Activated CD4-positive, alpha-beta memory T cell treated with anti-CD3 and anti-CD28 coated beads for 36 hours (primary cell): ENCODE measurements at places on chromosomes 6 and 20.

DNA sequence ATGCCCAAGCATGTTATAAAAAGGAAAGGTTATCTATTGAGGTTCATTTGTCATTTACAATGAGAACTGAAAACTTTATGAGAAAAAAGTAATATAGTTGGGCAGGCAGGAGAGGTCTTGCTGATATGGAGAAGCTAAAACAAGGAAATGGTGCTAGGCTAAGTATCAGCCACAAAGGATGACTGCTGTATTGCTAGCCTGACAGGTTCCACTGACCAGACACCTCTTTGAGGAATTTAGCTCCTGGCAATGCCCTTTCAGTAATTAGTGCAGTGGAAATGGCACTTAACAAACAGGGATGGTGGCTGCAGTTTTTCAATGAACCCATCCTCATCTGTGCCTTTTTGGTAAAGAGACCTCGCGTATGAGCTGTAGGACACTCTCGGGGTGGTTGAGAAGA, 284.4 kb downstream of the ZFAND3 start:
- no peak for DNase-seq

DNA sequence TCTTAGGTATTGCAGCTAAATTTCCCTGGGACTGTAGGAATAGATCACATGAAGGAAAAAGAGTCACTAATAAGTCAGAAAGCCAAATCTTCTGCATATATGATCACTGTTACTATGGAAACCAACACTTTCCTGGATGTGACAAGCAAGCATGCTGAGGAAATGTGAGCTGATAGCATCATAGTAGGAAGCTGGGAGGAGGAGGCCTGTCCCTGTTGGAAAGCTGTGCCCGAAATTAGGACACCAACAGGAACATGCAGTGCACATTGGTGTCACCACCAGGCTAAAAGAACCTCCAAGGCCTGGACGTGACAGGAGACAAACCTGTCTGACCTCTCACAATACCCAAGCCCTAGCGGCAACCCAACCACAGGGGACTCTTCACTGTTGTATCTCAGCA, 181.9 kb upstream of the PCSK2 start:
- no peak for DNase-seq

GRCh38 chr6:137792160-137793033, 74.7 kb upstream of the TNFAIP3 start:
- peak; percentile 40 for DNase-seq

DNA sequence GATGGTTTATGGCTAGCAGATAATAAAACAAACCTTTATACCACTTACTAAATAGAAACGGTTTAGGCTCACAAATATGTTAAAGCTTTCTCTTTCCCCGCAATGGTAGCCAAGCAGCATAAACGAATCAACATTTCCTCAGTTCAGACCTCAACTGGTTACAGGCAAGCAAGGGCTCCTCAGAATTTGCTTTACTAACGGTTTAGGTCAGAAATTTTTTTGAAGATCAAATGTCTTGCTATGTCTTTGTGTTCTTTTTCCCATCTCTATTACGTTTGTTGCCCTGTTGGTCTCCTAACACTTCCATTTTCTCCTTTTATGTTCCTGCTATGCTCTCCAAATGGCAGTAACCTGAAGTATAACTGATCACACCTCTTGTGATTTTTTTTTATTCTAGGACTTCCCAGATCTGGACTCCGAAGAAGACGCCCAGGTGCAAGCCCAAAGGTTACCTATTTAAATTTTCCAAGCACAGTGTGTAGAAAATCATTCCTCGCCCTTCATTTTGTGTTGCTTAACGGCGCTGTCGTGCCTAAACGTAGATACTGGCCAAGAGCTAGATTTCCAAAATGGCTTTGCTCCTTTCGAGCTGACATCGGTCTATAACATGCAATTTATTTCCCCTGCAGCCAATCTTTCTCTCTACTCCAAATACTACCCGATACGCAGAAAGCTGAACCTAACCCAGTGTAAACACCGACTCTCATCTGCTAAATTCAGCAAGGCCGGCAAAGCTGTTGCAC, 717 bp upstream of the ASF1A start:
- DNase-seq = peak; percentile 69

- no peak for DNase-seq
Measured at GRCh38 chr20:47133809-47134456, 222.6 kb downstream of the ZMYND8 start.

- DNase-seq = no peak
Measured at GRCh38 chr6:100347901-100348550, 116.7 kb downstream of the SIM1 start.

- DNase-seq = peak; percentile 85
Measured at GRCh38 chr6:42402184-42402583, 49.5 kb downstream of the TRERF1 start.

GRCh38 chr6:157954150-157955117, 27.2 kb upstream of the SYNJ2 start:
- no peak for DNase-seq
